C1 segment of cervical spinal cord (tissue), 14 donors: ENCODE measurements at places on chromosomes 4 and X.

DNA sequence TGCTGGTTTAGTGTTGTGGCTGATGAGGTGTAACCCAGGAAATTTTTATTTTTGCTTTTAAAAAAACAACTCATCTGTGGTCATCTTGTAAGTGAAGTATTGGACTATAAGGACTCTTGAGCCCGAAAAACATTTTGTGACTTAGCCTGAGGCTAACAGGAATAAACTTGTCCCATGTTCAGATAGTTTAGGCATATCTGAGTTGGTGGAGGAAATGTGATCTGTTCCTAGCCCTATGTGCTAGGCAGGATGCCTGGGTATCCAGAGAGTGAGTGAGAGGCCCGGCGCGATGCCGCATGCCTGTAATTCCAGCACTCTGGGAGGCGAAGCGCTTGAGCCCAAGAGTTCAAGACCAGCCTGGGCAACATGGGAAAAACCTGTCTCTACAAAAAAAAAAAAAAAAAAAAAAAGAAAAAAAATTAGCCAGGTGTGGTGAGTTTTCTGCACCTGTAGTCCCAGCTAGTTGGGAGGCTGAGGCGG, 3.7 kb downstream of the SMS start:
- DNase-seq = no peak

GRCh38 chr4:168831585-168831918, 178.5 kb downstream of the CBR4 start:
- no peak for DNase-seq

- DNase-seq = no peak
These were observed 216.6 kb upstream of the INTU start for GRCh38 chr4:127416115-127416514.

DNA sequence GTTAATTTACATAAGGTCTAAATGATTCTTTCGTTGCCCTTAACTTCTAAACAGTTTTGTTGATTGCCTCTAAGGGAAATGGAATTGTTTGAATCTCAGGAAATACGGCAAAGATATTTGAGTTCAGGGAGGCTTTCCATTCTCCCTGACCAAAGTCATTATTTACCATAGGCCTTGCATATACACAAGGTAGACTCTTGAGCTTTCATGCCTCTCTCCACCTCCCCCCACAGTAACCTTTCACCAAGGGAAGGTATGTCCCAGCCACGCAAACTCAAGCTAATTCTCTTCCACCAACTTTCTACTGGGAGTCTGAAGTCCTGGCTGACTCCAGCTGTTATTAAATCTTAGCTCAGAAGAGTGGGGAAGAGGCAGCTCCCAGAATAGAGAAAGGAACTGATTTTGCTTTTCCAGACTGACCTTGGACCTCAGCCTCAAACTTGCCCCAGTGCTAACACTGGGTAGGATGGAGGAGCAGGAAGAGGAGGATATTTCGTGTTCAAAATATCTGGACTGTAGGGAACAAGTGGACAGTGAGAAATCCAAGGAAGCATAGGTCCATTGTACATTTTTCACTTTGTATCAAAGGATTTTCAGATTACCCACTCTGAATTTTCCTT, 1.4 kb downstream of the IGSF1 start:
- no peak for DNase-seq

DNA sequence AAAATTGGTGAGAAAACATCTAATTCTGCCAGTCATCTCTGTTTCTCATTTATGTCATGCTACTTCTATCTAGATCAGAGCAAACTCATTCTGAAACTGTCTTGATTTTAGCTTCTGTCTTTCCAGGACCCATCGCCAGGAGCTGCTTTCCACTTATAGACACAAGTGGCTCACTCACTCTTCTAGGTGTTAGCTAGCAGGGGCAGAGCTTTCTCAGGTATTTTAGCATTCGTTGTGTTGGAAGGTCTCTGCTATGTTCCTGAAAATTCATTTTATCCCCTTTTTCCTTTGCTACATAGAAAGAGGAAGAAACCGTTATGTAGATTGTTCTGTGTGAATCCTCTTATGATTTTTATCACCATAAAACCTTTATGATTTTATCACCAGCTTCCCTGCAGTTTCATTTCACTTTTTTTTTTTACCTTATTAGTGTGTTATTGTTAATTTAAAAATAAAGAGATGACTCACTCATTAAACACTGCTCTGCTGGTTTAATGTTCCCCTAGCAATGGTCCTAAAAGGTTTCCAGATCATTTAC, 246.6 kb upstream of the AADAT start:
- no peak for DNase-seq

GRCh38 chrX:54007682-54008081, 36.6 kb downstream of the PHF8 start:
- no peak for DNase-seq

DNA sequence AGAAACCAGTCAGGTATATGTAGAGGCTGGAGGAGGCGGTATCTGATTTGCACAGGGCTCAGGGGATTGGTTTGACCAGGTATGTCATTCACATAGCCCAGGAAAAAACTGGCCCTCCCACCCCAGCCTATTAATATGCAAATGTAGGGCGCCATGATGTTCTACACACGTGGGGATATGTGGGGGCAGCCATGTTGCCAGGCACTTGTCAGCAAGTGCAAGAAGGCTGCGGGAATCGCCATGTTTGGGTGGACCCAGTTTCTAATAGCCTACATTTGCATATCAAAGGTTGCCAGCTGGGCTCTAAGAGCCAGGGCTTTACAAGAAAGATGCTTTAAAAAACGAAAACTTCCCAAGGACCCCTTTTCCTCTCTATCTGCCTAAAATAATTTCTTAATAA, 335.1 kb downstream of the SMARCA1 start:
- DNase-seq = no peak

DNA sequence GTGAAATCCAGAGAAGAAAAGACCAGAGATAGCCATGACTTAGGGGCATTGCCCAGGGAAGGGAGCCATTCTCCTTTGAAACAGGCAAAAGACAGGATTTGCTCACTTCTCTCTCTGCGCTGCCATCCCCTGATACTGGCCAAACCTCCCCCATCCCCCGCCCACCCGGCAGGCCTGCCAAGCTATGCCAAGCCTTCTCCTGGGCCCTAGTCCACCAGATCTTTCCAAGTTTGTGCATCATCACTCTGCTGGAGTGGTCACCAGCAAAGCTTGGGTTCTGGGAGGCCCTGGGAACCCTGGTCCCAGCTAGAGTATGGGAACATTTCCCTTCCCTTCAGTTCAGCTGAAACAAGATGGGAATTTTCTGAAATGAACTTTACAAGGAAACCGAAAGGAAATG, 18.4 kb downstream of the EFNB1 start:
- no peak for DNase-seq
